ENCODE measurements at places on chromosomes 16 and 17.

- no peak for DNase-seq
Observed at GRCh38 chr17:39564211-39564848, 43.4 kb downstream of the NEUROD2 start.

DNA sequence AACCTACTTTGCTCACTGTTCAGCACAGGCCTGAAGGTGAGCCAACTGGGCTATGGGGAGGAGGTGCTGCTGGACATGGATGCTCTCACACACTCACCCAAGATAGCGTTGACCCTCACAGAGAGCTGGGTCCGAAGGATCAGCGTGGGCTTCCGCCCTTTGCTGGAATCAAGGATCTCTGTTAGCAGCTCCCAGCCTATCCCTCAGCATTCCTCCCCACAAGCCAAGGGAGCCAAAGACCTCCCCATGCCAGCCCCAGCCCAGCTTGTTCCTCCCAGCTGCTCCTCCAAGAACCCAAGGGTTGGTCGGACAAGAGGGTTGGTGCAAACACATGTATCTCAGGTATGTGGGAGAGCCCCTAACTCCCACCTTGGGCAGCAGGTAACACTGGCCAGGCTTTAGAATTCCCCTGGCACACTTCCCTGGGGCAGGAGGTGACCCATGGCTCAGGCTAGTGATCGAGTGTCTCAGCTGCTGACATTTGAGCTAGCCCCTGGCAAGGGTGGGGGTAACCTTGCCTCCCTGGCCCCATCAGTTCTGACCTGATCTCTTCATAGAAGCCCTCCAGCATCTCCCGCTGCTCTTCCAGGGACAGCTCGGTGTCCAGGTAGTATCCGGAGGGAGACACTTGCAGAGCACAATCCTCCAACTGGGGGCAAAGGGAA lies 8.3 kb downstream of the FHOD1 start:
- no peak for DNase-seq

GRCh38 chr16:68802190-68802589 lies 41.1 kb upstream of the TANGO6 start:
- no peak for DNase-seq

- no peak for DNase-seq
Observed at GRCh38 chr17:74702116-74702871, 10.4 kb downstream of the CD300LF start.

GRCh38 chr16:49970797-49971431 lies 54.1 kb upstream of the CNEP1R1 start:
- DNase-seq: no peak

DNA sequence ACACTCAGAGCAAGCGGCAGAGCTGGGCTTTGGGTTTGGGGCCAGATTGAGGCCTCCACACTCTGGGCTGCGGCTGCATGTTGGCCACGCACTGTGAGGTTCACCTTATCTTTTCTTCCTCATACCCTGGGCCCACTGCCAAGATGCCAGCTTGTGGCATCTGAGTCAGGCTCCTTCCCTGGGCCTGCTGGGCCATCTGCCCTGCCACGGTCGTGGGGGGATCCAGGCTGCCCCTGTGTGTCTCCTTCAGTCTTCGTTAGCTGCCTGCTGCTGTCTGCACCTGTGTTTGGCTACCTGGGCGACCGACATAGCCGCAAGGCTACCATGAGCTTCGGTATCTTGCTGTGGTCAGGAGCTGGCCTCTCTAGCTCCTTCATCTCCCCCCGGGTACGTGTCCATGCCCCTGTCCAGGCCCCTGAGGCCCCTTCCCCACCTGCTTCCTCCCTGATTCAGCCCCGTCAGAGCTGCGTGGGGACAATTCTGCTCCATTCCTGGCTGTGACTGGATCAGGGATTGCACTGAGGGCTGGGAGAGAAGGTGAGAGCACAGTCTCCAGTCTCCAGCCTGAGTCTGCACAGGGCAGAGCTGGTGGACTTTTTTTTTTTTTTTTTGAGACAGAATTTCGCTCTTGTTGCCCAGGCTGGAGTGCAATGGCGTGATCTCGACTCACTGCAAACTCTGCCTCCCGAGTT lies 11.2 kb downstream of the SPNS3 start:
- DNase-seq: no peak

DNA sequence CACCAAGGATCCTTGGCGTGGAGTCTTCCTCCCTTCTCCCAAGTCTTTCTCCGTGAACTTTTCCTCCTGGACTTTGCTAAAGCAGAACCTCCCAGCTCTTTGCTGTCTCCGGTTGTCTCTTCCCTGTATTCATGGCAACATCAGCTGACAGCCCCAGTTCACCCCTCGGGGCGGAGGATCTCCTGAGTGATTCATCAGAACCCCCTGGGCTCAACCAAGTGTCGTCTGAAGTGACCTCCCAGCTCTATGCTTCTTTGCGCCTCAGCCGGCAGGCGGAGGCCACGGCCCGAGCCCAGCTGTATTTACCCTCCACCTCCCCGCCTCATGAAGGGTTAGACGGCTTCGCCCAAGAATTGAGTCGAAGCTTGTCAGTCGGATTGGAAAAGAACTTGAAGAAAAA lies 943 bp downstream of the CNTROB start:
- DNase-seq: no peak

Data from activated CD4-positive, alpha-beta T cell treated with anti-CD3 and anti-CD28 coated beads for 1 hour (primary cell).